ENCODE measurements at places on chromosomes 13 and 19.

DNA sequence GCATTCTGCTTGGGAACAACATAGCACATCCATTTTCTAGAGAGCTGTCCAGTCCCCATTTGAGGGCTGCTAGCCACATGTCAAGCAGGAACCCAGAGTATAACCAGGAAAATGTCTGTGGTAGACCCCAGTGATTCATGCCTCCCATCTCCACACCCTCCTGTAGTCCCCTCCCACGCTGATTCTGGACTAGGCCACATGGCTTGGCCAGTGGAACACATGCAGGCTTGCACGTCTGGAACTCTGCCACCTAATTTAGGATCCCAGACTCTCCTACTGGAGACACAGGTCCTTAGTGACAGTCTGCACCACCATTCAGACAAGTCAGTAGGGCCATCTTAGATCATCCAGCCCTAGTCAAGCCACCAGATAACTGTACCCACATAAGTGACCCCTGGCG, 149.8 kb downstream of the ZIC5 start:
- no peak for DNase-seq

- DNase-seq = peak; percentile 32
These were observed 1.1 kb downstream of the MBD3 start for GRCh38 chr19:1591421-1592023.

- DNase-seq = peak; percentile 55
These were observed 868 bp upstream of the UBAC2 start for GRCh38 chr13:99199541-99200431.

GRCh38 chr13:76610819-76611415, 275.3 kb downstream of the KCTD12 start:
- DNase-seq = no peak

DNA sequence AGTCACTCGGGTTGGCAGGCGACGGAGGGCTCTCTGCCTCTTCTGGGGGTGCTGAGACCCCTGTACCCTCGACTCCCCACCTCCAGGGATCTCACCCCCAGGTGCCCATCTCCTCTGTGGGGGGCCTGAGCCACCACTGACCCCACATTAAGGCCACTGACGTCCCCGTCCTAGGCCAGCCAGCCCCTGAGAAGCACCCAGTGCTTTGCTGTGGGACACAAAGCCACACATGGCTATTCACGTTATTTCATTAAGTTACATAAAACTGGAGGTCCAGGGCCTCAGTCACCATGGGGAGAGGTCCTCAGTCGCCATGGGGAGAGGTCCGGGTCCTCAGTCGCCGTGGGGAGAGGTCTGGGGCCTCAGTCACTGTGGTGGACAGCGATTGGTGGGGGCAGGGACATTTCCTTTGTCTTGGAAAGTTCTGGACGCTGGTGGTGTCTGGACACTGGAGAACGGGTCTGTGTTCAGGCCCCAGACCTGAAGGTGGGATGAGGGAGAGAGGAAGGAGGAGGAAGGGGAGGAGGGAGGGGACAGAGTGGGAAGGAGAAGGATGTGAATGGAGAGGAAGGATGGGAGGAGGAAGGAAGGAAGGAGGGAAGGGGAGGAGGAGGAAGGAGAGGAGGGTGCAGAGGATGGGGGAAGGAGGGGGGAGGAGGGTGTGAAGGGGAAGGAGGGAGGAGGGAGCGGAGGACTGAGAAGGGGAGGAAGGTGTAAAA, 3.9 kb upstream of the EFNA2 start:
- DNase-seq = no peak

GRCh38 chr19:28318469-28319179, 894.3 kb downstream of the UQCRFS1 start:
- no peak for DNase-seq

- DNase-seq = peak; percentile 42
These were observed 4.0 kb downstream of the TPGS1 start for GRCh38 chr19:511101-511851.

GRCh38 chr13:22629374-22629773, 551.4 kb upstream of the SGCG start:
- DNase-seq = no peak

DNA sequence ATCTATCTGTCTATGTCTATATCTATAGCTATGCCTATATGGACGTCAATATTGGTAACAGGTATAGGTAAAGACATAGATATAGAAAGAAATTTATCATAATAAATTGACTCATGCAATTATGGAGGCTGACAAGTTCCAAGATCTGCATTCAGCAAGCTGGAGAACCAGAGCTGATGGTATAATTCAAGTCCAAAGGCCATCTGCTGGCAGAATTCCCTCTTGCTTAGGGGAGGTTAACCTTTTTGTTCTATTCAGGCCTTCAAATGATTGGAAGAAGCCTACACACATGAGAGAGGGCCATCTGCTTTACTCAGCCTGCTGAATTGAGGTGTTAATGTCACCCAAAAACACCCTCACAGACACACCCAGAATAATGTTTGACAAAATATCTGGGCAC, 10.8 kb downstream of the RASL11A start:
- no peak for DNase-seq

- no peak for DNase-seq
These were observed 319.6 kb downstream of the TEX29 start for GRCh38 chr13:111640006-111640405.

GRCh38 chr13:43908156-43909126, 28.7 kb downstream of the LACC1 start:
- peak; percentile 77 for DNase-seq

DNA sequence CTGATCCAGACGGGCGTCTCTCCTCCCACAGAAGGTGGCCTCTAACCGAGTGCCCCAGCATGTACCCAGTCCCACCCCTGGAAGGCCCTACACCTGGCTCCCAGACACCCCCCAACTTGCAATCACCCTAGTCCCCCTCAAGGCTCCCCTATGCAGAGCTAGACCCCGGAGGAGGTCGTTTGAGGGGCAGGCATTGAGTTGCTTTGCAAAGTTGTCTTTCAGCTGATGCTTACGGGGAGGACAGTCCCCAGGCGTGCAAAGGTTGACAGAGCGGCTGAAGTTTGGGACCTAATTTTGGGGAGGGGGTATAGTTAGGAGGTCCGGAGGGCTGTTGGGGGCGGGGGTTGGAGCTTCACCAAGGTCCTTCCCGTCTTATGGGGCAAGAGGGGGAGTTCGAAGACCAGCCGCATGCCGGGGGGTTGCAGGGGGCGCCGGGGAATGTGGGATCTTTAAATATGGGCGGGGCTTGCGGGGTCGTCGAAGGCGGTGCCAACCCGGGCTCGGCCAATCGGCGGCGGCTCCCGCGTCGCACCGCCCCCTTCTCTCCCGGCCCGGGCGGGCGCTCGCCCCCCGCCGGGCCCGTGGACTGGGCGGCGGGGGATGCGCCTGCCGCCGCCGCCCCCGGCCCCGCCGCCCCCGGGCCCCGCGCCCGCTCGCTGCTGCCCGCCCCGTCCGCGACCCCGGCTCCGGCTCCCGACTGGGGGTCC, at the start of gene KCNN1:
Gene KCNN1, plus strand, starts transcription at position 558 of the 707 bp plus-strand sequence. CDS start 6,782 bp downstream, outside the sequence.
- DNase-seq = no peak

- DNase-seq = no peak
These were observed 211.3 kb downstream of the RBM26 start for GRCh38 chr13:79194727-79195126.

DNA sequence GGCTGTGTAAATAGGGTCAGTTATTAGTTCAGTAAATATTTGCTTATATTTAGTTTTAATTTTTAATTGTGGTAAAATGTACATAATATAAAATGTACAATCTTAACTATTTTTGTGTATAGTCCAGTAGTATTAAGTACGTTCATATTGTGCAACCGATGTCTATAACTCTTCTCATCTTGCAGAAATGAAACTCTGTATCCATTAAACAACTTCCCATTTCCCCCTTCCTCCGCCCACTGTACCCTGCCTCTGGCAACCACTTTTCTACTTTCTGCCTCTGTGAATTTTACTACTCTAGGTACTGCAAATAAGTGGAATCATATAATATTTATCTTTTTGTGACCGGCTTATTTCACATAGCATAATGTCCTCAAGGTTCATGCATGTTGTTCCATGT, 24.4 kb downstream of the UBAC2 start:
- DNase-seq = no peak

GRCh38 chr13:76790526-76790925, 95.7 kb downstream of the KCTD12 start:
- peak; percentile 24 for DNase-seq

- DNase-seq = no peak
These were observed 12.6 kb upstream of the OLFM4 start for GRCh38 chr13:53015971-53016370.

GRCh38 chr13:45584816-45585215, 30.7 kb downstream of the ERICH6B start:
- peak; percentile 6 for DNase-seq

GRCh38 chr13:41471785-41472184, 14.4 kb downstream of the RGCC start:
- DNase-seq = no peak

DNA sequence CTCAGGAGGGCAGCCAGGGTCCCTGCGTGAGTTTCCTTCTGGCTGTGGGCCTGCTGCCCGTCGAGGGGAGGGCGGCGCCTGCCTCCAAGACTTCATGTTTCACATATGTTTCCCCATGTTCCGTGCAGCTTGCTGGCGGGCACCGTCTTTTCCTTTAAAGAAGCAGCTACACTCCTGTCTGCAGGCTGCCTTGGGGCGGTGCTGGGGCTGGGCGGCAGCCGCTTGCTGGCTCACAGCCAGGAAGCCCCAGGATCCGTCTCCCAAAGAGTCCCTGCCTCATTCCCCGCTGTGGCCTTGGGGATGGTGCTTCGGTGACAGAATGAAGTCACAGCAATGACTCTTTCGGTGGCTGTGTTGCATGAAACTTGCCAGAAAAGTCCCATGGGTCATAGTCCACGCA, 24.9 kb downstream of the PIAS4 start:
- no peak for DNase-seq

DNA sequence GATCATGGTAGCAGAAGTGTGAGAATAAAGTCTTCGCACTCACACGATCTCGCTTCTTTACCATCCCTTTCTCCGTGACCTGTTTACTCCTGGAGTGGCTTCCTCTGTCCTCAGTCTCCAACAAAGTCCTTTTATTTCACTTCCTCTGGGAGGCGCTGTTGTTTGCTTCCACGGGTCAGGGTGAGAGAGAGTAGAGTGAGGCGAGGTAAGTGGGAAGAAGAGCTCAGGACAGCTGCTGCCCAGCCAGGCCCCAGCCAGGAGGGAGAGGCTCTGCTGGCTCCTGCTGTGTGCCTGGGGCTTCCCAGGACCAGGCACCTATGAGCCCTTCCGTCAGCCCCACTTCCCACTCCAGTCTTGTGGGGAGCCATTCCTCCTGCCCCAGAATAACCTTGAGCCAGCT, 242.1 kb downstream of the FGF9 start:
- peak; percentile 6 for DNase-seq

DNA sequence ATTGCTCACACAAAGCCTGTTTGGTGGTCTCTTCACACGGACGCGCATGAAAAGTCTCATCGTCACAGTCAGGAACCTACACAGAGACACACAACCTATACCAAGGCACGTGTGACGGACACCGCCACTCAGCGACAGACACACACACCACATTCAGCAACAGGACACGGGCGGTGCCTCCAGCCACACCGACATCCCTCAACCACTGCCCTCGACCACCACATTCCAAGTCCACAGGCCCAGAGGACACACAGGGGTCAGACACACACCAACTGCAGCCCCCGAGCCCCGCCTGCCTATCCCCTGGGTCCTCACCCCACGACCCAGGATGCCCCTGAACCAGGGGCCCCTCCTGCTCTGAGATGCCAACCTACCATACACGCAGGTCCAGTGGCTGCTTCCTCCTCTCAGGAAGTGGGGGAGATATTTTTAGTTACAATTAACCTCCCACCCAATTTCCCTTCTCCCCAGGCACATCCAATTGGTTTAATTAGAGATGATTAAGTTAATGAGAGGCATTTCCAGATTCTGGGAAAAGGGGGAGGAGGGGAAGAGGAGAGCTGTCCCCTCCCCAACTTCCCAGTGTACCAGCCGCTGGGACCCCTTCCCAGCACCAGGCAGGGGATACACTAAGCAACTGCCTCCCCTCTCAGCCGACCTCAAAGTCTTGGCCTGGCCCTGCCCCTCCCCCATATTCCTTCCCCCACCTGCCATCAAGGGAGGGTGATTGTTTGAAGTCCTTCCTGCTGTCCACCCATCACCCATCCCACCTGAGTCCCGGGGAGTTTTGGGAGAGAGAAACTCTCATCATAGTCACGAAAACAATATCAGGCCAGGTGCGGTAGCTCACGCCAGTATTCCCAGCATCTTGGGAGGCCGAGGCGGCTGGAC, 20.4 kb downstream of the MEIS3 start:
- no peak for DNase-seq

DNA sequence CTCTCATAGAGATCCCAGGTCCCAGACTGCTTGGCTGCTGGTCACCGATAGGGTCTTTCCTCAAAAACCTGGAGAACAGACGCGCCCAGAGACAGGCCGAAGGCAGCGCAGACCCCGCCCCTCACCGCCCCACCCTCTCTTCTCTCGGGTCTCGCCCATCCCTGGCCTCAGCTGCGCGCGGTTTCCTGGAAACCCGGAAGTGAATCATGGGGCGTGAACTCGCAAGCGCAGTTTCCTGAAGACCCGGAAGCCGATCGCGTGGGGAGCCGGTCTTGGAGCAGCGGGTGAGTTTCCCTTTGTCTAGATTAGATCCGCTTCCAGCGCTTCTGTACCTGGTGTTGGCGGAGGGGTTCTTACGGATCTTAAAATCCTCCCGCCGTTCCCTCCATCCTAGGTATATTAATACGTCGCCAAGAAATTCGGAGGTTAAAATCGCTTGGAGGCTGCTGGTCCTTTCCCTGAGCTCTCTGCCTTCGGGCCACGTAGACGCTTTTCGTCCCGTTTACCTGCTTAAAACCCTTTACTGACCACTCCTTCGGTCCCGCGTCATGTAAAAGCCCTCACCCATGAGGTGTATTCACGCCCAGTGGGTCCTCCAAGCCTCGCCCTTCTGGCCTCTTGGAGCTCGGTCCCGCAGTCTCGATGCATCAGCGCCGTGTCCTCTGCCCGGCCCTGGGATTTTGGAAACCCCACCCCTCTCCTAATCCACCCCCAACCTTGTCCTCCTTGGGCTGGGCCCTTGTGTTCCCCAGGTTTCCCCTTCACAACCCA, at the start of gene ZNF578:
Gene ZNF578, plus strand, starts transcription at position 230 of the 771 bp plus-strand sequence. CDS start 48,293 bp downstream, outside the sequence.
- peak; percentile 89 for DNase-seq

DNA sequence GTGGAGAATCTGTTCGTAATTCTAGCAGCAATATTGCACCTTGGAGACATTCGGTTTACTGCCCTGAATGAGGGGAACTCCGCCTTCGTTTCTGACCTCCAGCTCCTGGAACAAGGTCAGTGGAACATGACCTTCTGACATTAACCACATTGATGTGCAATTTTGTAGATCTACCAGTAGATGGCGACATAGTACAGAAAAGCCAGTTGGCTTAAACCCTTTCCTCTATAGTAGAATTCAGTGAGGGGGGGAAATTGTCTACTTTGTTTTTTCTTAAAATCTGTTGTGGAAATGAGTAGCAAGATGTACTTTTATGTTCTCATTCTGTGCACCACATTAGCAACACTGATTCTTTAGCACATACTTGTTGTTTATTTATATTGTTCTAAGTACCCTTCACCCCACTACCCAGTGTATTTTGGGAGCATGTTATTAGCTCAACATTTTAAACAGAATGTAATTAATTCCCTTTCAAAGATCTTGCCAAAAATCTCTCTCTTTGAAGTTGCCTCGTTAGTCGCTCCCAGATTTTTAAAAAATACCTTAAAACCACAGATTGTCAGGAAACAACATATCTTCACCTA, 332.2 kb downstream of the MYO16 start:
- peak; percentile 67 for DNase-seq

- DNase-seq = peak; percentile 68
These were observed 4.6 kb downstream of the RNASEH2B start for GRCh38 chr13:50914176-50914700.

GRCh38 chr19:13011653-13012389, 16.5 kb downstream of the NFIX start:
- peak; percentile 38 for DNase-seq

- DNase-seq = no peak
These were observed 380.4 kb downstream of the PCDH9 start for GRCh38 chr13:66849706-66850105.

GRCh38 chr13:71030784-71031183, 836.2 kb downstream of the DACH1 start:
- no peak for DNase-seq

Measured in GM23248 (cell line).